NCI-H524 (cell line): ENCODE measurements at places on chromosomes 5 and 9.

DNA sequence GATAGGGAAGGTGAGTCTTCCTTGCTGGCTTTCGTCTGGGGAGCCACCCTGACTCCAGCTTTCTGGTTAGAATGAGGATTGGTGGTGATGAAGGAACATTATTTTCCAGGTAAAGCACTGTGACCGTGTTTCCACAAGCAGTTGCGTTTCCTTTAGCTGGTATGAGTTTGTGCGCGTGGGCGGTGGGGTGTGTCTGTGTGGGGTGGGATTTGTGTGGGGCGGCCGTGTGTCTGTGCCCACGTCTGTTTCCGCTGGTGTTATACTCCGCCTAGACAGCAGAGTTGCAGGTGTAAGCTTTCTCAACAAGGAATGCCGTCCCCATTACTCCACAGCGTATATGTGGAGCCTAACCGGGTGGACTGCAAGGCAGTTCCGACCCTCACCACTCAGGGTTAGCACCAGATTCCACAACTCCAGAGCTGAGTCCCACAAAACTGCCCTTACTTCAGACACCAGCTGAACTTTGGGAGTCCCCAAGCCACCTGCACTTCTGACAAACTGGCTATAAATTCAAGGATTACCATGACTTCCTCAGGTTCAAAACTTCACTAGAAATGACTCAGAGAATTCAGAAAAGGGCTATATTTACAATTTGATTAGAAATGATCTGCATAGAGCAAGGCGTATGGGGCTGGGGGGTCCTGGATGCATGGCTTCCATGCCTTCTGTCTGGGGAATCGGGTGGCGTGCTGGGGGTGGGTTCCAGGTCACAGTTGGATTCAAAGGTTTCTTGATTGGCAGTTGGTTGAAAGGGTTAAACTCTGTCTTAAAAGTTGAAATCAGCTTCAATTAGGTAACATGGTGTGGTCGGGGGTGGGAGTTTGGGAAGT, 29.8 kb downstream of the PROP1 start:
- DNase-seq, result no peak

DNA sequence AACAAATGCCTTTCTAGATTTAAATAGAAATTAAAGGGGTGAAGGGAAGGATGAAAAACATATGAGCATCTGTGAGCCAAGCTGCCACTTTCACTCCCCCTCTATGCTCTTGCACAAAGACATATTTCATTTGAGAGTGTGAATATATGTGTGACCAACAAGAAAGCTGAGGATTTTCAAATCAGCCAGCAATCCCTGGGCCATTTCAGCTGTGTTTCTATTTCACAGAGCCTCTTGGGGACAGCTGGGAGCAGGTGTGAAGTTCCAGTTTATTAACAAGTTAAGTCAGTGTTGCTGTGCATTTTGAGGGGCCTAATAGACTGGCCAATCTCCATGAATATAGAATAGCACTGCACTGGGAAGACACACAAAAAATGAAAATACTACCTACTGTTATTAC, 248.7 kb upstream of the RGMB start:
- DNase-seq, result no peak

DNA sequence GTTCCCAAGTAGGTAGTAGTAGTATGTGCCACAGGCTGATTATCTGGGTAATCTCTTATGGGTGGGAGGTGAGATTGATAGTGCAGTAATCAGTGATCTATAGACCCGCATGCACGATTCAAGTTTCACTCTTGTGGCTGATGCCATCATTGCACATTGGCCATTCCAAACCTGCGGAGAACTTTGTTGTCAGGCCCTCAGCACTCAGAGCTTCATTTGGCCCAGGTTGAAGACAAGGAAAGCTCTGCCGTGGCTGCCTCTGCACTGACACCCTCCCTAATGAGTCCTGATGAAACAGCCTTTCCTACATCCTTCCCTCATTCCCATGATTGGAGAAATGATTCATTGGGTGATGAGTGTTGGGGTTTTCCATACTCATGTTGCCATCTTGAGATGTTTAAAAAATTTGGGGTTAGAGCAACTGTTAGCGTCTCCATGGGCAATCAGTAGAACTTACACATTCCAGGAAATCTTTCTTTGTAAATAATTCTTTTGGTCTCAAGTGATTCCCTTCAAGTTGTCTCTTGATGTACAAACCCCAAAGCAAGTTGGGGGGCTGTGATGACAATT, 22.9 kb downstream of the PROP1 start:
- DNase-seq, result no peak

GRCh38 chr9:96107436-96107835, 194.5 kb downstream of the HSD17B3 start:
- no peak for DNase-seq

DNA sequence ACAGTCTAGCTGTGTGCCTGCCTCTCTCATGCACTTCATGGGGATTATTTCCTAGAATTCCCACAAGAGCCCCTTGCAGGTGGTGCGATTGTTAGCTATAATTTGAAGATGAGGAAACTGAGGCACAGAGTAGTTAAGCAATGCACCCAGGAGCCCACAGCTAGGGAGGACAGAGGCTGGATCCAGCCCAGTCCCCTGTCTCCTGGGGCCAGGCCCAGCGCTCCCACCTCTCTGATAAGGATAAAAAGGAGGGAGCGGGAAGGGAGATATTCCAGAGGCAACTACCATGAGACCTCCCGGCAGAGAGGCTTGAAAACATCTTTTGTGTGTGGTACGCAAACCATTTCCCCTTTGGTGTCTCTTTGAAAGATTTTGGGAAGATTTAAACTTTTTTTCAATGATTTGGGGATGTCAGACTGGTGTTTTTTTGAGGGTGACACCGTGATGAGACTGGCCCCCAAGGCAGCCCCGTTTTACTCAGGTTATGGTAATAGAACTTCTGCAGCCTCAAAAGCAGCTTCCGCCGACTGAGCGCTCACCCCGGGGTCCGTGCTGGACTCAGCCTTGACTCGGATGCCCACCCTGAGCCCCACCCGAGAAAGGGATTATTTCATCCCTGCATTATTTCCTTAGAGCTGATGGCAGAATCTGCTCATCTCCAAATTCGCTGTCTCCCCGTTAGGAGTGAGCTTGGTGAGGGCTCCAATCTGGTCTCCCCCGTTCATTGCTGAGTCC, 144.7 kb upstream of the IER5L start:
- no peak for DNase-seq

GRCh38 chr9:21412107-21412506, 3.2 kb downstream of the IFNA8 start:
- no peak for DNase-seq

GRCh38 chr9:137429974-137430722, 7.0 kb downstream of the NOXA1 start:
- DNase-seq, result no peak

- DNase-seq, result no peak
These were observed 55.1 kb downstream of the RETREG1 start for GRCh38 chr5:16561660-16562059.

GRCh38 chr5:140262839-140263238, 40.1 kb downstream of the PFDN1 start:
- no peak for DNase-seq

DNA sequence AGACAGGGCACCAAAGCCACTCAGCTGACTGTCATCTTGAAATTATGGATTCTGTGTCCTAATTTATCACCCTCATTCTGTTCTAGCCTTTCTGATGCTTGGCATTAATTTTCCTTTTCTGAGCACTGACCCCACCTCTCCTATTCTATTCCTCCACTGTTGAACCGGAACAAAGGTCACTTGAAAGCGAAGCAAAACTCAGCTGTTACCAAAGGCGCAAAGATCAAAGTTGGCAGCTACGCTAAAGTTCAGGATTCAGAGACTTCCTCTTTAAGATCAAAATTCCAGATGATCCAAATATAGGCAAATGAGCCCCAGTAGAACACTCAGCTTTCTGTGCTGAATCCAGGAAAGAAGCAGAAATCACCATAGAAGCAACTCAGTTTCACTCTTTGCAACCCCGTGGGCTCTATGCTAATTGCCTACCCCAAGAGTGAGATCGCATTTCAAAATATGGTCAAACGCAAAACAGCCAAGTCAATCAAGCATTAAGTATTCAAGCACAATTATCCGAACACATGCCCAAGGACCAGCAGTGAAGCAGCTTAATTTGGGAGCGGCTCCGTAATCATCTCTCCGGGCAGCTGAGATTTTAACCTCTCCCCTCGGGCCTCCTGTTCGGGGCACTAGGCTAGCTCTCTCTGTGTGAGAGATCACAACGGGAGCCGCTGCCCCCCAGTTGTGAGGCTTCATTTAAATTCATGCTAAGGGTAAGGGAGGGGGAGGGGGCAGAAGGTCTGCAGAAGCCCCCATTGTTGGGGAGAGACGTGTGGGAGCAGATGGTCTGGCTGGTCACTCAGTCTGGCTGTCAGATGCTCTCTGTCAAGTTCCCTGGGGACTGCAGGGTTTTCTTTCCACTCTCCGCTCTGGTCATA, 288.6 kb downstream of the ELAVL2 start:
- DNase-seq, result peak; percentile 89

DNA sequence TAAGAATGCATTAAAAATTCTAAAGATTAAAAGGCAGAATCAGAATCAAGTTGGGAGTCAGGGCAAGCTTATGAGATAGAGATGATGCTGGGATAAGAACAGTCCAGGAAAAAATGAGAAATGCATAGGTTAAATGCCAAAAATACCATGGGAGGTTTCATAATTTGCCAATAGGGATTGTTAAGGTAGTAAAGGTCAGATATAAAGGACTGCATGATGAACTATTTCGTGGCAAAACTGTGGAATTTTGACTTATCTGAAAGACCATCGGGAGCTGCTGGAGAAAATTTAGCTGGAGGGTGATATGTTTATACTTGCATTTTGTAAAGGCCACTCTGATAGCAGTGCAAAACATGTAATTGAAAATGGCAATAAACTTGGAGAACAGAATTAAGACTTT, 1872.8 kb upstream of the ACO1 start:
- DNase-seq, result no peak

GRCh38 chr9:92066168-92066567, 49.0 kb downstream of the SPTLC1 start:
- no peak for DNase-seq
